ENCODE measurements at places on chromosomes 16 and 17.
A peak's percentile ranks its signal among the peaks of the same experiment; 100 is the strongest.

GRCh38 chr16:57797526-57798266 lies 4.6 kb downstream of the KIFC3 start:
- DNase-seq: no peak

DNA sequence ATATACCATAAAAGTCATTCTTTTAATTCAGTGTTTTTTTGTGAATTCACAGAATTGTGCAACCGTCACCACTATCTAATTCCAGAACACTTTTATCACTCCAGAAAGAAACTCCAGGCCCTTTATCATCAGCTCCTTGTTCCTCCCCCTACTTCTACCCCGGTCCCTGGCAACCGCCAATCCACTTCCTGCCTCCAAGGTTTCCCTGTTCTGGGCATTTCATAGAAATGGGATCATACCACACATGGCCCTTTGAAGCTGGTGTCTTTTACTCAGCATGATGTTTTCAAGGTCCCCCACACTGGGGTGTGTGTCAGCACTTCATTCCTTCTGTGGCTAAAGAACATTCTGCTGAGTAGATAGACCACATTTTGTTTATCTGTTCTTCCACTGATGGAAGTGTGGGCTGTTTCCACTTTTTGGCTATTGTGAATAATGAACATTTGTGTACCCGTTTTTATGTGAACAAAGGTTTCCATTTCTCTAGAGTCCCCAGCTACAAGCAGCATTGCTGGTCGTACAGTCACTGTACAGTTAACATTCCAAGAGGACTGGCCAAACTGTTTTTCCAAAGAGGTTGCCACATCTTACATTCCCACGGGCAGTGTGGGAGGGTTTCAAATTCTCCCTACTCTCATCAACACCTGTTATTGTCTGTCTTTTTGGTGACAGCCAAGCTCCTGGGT lies 75.8 kb upstream of the ZNF469 start:
- no peak for DNase-seq

- DNase-seq: no peak
Measured at GRCh38 chr16:3004319-3004718, 8.4 kb upstream of the CLDN9 start.

GRCh38 chr17:55295411-55296170 lies 30.8 kb downstream of the HLF start:
- peak; percentile 62 for DNase-seq

- DNase-seq: no peak
Measured at GRCh38 chr17:74151551-74152315, 51.7 kb upstream of the RPL38 start.

GRCh38 chr16:31179219-31179746 lies 656 bp upstream of the FUS start:
- no peak for DNase-seq

DNA sequence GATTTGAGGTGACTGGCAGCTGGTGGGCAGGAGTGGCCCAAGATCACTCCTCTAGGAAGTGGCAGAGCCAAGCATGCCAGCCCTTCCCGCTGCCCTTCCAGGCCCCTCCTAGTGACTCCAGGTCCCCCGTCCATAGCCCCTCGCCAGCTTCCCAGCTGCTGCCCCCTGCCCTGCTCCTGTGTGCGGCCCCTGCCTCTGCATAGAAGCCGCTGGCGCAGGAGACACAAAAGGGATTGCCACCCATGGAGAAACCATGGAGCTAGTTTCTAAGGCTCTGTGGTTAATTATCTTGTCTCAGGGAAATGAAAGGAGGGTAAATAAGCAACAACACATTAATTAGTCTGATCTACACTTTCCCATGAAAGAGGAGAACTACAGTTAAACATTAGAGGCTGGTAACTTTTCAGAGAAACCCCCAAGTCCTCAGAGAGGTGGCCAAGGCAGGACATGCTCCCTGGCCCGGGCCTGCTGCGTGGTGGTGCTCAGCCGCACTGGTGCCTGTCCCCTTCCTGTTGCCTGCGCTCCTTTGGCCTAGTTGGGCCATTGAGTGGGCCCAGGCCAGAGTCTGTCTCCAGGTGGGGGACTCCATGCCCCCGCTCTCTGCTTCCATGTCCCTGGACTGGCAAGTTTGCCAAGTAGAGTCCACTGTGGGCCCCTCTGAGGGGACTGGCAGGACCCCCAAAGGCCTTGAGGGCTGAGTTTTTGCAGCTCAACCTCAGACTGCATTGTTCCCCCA lies 65.2 kb downstream of the PRMT7 start:
- no peak for DNase-seq

DNA sequence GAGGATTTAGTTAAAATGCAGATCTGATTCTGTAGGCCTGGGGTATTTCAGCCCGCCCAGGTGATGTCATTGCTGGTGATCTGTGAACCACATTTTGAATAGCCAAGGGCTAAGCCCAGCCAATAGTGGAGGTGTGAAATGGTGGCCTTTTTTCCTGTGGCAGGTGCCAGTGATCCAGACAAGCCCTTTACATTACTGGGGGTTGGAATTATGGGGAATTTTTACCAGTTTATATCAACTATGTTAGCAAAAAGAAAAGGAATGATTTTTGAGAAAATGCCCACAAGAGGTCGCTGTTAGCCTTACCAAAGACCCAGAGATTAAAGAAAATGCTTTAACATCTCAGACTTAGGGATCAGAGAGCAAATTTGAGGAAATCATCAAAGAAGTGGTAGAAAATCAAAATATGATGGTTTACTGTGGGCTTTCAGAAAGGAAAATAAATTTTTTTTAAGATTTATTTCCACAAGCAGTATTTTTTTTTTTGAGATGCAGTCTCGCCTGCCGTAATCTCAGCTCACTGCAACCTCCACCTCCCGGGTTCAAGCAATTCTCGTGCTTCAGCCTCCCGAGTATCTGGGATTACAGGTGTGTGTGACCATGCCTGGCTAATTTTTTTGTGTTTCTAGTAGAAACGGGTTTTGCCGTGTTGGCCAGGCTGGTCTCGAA lies 3.9 kb downstream of the VPS35L start:
- DNase-seq: peak; percentile 4

- no peak for DNase-seq
Measured at GRCh38 chr17:41392278-41392677, 5.1 kb downstream of the KRT31 start.

DNA sequence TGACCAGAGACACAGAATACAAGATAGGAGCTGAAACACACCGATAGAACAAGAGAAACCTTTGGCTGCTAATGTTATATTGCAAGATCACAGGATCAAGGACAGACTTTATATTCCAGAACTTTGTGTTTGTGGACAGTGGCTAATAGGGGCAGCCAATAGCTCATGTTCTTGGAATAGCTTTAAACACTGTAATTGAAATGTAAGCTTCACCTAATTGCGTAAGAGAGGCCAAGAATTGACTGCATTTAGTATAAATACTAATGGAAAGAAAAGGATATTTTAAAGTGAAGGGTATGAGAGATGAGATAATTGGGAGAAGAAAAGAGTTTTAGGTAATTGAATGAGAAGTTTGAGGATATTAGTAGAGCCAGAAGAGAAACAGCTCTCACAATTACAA lies 758.8 kb downstream of the CDH11 start:
- no peak for DNase-seq

DNA sequence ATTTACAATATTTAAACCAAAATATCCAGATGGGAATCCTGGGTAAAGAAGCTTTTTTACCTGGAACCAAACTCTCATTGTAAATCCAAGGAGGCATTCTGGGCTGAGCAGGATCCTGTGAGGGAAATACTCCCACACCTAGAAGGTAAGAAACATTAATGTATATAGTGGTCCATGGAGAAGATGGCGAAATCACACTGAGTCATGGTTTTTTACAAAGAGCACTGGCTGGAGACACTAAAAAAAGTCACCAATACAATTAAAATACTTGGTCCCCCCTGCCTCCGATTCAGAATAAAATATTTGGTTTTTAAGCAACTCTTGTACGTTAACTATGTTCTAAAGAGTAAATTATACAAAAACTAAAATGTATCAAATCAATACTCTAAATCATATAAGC lies 32.9 kb downstream of the SYNRG start:
- DNase-seq: no peak

DNA sequence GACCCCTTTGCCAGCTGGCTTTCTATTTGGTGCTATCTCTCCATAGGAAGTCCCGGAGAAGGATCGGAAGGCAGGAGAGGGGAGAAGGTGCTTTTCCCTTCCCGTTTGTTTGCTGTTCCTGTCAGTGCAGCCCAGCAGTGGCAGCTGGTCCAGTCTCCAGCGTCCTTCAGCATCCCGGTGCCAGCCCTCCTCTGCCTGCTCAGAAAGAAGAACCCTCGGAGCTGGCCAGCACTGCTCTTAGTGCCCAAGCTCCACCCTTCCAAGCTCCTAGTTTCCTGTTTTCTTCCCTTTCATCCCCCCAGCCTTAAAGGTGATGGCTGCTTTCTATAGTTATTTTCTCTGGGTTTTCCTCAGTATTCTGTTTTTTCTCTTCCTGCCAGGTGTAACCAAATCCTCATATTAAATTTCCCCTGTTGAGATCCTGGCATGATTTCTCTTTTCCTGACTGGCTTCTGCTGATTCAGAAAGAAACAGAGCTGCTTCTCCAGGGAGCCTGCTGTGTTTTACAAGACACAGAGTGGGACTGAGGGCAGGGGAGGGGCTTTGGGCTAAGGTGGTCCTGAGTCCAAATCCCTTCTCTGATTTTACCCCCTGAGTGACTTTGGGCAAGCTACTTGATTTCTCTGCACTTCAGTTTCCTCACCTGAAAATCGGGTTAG lies 186.8 kb downstream of the COPRS start:
- no peak for DNase-seq

- DNase-seq: no peak
Measured at GRCh38 chr17:50429793-50430192, 3.8 kb downstream of the ACSF2 start.
